ENCODE measurements at places on chromosomes 3 and 15.

DNA sequence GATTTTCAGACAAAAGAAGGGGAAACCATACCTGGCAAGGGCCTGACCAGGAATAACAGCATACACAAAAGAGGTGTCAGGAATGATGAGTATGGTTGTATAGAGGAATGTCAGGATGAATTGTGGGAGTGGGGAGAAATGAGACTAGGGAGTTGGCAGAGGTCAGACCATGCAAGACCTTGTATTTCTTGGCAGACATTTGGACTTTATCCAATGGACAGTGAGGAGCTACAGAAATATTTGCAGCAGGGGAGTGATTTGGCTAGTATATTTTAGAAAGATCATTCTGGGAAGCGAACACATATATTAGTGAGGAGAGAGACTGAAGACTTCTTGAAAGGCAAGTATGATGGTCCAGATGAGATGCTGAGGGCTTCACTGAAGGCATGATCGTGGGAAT, 25.4 kb upstream of the ALPK3 start:
- peak; percentile 15 for DNase-seq

DNA sequence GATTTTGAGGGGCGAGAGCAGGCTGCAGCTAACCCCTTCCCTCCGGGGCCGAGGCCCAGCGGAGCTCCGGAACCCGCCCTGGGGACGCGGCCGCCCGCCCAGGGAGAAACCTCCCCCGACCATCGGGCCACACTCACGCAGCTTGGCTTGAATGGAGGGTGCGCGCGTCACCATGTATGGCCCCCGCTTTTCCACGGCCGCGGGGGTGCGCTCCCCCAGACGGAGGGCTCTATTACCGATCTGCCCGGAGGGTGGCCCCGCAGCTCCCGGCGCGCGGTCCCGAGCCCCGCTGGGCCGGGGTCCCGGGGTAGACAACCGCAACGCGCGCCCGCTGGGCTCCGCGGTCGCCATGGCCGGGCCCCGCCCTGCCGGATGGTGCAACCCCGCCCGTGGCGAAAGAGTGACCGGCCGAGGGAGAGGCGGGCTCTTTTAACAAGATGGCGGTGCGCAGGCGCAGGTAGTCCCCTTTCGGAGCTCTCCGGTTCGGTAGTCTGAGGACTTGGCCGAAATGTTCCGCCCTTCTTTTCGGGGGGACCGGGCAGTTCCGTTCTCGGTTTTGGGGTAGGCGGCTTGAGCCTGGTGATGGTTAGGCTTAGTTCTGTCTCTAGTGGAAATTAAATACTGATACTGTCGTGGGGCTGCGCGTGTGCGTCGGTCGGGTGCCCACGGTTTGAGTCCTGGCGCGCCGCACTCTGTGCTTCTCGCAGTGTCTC, at the start of gene FAM219B:
TSS of gene FAM219B (minus strand) at position 402 of the 713 bp plus-strand sequence. CDS start at position 351, 51 bp downstream.
- DNase-seq = peak; percentile 83

GRCh38 chr3:122964811-122965210, 62.8 kb downstream of the SEMA5B start:
- DNase-seq = no peak

DNA sequence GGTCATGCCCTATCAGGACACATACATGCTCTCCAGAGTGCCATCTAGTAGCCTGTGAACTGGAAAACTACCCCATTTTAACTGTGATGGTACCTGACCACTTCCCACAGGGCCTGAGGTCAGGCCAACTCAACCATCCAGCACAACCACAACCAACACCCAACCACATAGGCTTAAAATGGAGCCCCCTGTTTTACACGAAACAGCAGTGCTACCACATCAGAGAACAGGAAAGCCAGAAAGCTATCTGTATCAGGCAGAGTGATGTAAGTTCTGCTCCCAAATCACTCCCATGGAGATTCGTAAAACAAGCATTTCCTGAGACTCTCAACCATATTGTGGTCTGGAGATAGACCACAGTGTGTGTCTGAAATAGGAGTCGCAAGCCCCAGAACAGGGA, 1017.3 kb upstream of the EPHA6 start:
- DNase-seq = no peak

DNA sequence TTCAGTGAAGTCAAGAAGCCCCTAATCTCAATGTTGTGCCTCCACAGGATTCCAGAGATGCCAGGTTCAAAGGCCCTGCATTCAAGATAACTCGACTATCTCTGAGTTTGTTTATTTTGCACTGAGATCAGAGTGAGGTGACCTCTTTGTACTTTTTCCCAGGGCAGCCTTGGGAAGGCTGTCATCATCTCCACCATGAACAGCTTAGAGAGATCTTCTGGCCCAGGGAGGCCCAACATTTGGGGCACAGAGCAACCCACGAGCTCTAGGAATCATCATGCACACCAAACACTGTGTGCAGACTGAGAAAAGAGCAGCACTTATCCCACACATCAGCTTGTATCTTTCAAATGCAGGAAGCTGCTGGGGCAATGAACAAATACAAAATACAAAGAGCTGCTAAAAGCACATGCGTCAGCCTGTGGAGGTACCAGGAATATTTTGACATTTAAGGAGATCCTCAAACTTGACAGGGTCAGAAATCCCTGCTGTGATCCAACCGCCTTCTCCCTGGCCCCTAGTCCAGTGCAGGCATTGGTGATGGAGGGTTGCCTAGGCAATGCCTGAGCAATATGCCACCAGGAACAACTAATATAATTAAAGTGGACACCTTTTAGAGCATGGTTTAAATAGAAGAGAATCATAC, 33.6 kb downstream of the TRIM42 start:
- DNase-seq = no peak

- DNase-seq = no peak
Observed at GRCh38 chr3:116087426-116087825, 357.9 kb downstream of the LSAMP start.

GRCh38 chr3:160378331-160379109, 20.5 kb downstream of the IFT80 start:
- no peak for DNase-seq

Data from IMR-90 (cell line).